ENCODE measurements at places on chromosomes 11 and 22. TPM values are rescaled to one million over a fixed set of nuclear protein-coding genes. Genes with fewer than 3 reads are reported as not detected.

KCNE3 gene
- 1.8 TPM for total RNA-seq

OR5B2 gene
- total RNA-seq: not detected

GDPD4 gene
- total RNA-seq: not detected

CALCA gene
- total RNA-seq: not detected

PTPRCAP gene
- total RNA-seq: 0.32 TPM

ARHGAP20 gene
- 1.1 TPM for total RNA-seq

ADAMTS15 gene
- 0.85 TPM for total RNA-seq

CENPM gene
- total RNA-seq: 2.4 TPM

LINC01488 gene
- not detected for total RNA-seq

ATG2A gene
- 17.5 TPM for total RNA-seq

SGSM1 gene
- not detected for total RNA-seq

DCPS gene
- 11.7 TPM for total RNA-seq

CST6 gene
- 0.85 TPM for total RNA-seq

UQCR10 gene
- total RNA-seq: 41.4 TPM

TNNT3 gene
- total RNA-seq: not detected

RIMBP3C gene
- 0.12 TPM for total RNA-seq

ALDH3B1 gene
- total RNA-seq: 70.8 TPM

MS4A1 gene
- total RNA-seq: not detected

OR2AG1 gene
- not detected for total RNA-seq

SSTR3 gene
- not detected for total RNA-seq

SLC37A2 gene
- 0.49 TPM for total RNA-seq

CRYBB3 gene
- total RNA-seq: not detected

DDTL gene
- total RNA-seq: 0.61 TPM

OR8B8 gene
- not detected for total RNA-seq

FAM111B gene
- 0.97 TPM for total RNA-seq

GNAZ gene
- total RNA-seq: 6.9 TPM

RELT gene
- 4.9 TPM for total RNA-seq

XKR3 gene
- total RNA-seq: not detected

KRTAP5-2 gene
- not detected for total RNA-seq

B3GAT1 gene
- total RNA-seq: not detected

CCND1 gene
- 332 TPM for total RNA-seq

DNAJB13 gene
- total RNA-seq: not detected

GAS2L1 gene
- total RNA-seq: 33.5 TPM

C11orf86 gene
- total RNA-seq: not detected

Data from hair follicle dermal papilla cell (primary cell).